Activated T-helper 1 cell treated with anti-CD3 and anti-CD28 coated beads, Interleukin-12 subunit alpha, Interleukin-12 subunit beta, Interleukin-2, Interleukin-4 antibody, amounts not matched to agents 30 ng/mL and 10 ng/mL and 1 ng/mL, durations not matched to agents 14 hours and 24 hours and 36 hours (primary cell): ENCODE measurements at places on chromosomes 12 and 14.

- no peak for DNase-seq
Measured at GRCh38 chr12:5258498-5258897, 173.4 kb upstream of the NTF3 start.

DNA sequence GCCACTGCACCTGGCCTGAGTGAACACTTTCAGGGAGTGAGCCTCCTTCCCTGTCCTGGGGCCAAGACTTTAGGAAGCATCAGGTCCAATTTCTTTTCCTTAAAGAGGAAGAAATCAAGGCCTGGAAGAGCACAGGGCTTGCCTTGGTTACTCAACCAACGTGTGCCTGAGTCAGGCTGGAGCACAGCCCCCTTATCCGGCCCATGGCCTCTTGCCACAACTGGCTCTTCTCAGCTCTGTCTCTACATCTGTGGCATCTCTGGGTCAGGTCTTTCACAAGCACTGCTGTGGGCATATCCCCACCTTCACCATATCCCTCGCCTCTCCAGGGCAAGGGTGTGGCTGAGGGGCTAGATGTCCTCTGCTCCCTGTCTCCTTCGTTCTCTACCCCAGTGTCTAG, 6.8 kb downstream of the MYH6 start:
- no peak for DNase-seq

DNA sequence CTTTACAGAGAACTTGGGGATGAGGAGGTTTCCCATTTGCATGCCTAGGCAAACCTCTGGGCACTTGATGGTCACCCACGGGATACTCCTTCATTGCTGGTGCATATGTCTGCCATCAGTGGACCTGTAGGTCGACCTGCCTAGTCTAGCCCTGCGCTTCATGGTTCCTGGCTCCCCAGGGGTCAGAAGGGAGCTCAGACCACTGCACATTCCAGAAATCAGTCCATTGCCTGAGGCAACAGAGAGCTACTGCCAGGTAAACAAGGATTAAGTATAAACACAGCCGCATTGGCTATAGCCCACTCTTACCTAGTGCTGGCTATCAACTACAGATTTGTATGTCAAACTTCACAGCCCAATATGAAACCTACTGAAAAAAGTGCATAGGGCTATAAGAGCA, 476.4 kb downstream of the SOX5 start:
- DNase-seq = no peak

DNA sequence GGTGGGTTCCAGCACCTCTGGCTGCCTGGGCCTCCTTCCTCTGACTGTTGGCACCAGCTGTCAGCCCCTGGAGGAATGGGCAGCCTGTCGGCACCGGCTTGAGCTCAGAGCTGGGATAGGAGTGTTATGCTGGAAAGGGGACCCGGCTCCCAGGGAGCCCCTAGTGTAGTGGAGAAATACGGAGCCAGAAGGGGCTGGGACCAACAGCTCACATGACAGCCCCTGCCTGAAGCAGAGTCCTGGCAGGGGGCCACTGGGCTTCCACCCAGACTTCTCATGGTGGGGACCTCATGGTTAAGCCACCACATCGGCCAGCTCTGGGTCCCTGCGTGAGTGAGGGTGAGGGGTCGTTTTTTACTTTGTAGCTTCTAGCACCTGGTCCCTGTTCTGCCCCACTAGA, 174.5 kb downstream of the TSPAN9 start:
- DNase-seq = no peak

DNA sequence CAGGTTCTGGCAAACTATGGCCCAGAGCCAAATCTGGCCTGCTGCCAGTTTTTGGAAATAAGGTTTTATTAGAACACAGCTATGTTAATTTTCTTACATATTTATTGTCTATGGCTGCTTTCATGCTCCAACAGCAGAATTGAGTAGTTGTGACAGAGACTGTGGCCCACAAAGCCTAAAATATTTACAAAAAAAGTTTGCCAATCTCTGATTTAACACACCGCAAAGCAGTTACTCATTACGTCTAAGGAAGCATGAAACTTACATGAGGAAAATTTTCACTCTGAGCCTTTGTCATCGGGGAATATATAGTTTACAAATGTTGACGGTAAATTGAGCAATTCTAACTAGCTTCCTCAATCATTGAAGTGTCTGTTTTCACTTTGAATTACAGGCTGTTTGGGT, 96.5 kb downstream of the UNC79 start:
- no peak for DNase-seq

GRCh38 chr14:99265571-99265970, 6.4 kb downstream of the BCL11B start:
- no peak for DNase-seq

DNA sequence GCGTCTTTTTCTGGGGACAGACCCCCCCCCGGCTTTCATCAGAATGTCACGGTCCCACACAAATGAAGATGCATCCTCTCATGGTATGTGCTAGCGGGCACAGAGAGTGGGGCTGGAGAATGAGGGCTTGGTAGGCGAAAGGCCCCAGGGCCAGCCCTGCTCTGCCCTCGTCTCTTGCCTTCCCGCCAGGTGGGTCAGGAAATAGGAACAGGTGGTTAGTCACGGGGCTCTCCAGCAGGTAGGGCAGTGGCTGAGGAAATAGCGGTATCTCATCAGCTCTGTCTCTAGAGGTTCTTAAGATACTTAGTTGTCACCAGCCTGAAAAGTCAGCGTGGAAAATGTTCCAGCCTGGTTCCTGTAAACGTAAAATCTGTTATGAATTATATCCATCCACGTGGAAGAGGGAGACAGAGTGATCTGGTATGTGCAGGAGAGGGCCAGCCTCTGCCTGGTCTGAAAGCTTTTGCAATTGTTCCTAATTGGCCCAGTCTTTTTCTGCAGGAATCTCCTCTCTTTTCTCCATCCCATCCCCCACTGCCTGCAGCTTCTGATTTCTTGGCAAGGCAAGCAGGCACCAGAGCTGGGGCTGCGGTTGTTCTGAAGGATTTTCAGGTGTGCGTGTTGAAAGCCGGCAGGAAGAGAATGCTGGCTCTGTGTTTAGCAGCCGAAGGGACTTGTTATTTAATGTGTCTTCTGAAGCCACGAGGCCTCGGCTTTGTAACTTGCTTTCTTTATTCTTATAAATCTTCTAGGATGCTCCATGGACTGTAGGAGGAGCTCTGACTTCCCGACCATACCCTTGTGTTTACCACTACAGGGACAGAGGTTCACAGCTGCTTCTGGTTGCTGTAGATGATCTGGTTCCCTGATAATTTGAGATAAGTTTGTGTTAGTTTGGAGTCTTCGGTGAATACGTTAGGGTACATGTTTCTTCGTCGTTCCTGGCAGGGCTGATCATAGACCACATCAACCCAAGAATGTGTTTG, 131.1 kb downstream of the CACNA1C start:
- no peak for DNase-seq

DNA sequence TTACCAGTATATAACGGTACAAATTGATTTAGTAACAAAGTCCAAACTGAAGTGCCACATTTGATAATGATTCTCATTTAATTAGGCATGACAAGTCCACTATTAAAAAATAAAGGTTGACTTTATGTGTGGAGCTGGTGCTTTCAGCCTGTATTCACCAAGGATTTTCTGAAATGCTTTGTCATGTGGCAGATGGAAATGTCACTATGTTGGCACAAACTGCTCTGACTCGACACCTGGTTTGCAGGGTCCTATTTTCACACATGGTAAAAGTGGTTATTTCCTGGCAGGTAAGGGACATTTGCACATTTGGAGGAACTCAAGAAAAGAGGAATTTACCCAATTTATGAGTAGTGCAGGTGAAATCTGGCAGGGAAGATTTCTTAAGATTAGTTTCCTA, 572.6 kb upstream of the MDGA2 start:
- DNase-seq = no peak

GRCh38 chr12:7059780-7060179, 738 bp upstream of the C1S start:
- no peak for DNase-seq
